IPS DF 6.9 (cell line): ENCODE measurements at places on chromosomes 16 and 17.

- H3K4me1 ChIP-seq = peaks cover 2% of the 10 kb centered on the region; the same call in 1 of the 2 replicates
- H3K4me3 ChIP-seq = no peak overlapping the region
- no peak overlapping the region for H3K27ac ChIP-seq
- no peaks in the 10 kb centered on the region for H3K27me3 ChIP-seq
- H3K36me3 ChIP-seq = no peaks in the 10 kb centered on the region
These were observed 15.9 kb upstream of the USP10 start for GRCh38 chr16:84683691-84684591.

DNA sequence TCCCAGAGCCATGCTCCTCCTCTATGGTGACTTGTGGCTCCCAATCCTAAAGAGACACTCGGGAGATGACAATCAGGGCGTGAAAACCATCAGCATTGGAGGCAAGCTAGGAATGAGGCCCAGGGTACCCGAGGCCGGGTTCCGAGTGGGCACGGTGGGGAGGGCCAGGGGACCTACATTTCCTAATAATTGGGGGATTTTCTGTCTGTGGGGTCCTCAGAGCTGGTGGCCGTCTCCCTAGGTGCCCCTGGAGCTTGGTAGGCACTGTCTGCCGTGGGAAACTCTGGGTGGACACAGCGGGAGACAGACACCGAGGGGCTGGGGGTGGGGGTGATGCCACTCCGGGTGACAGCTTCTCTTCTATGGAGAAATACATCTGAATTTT, 312.5 kb upstream of the TNRC6C start:
- no peaks in the 10 kb centered on the region; the same call in 1 of the 2 replicates for H3K4me1 ChIP-seq
- H3K36me3 ChIP-seq = no peaks in the 10 kb centered on the region
- no peaks in the 10 kb centered on the region for H3K27me3 ChIP-seq
- no peak overlapping the region for H3K27ac ChIP-seq

DNA sequence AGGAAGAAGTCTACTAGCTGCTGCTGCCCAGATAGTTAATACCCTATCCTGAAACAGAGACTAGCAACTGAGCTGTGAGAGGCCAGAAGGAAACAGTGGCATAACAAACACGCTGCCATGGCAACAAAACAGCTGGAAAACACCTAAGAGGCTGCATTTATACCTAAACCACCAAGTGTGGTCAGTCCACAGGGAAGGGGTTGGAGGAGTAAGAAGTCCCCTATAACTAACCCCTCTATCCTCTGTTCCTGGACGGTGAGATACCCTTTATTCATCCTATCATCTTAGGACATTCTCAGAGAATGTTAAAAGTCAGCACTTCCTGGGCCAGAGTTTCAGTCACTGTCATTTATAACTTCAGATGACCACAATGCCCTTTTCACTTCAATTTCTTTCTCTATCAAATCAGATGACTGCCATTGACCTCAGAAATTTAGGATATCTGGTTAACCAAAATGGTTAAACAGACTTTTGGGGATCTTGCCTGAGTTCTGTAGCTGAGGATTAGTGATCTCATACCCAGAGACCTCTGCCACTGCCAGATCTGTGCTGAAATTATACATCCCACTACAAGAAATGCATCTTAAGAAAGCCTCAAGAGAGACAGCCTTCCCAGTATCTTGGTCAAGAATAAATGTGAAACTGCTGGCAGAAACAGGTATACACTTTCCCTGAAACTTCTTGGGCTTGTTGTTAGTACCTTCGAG, 36.2 kb downstream of the STH start:
- H3K4me3 ChIP-seq = no peak overlapping the region
- H3K36me3 ChIP-seq = peaks cover 62% of the 10 kb centered on the region
- H3K27ac ChIP-seq = no peak overlapping the region
- H3K4me1 ChIP-seq = no peaks in the 10 kb centered on the region
- DNase-seq = no peak
- no peaks in the 10 kb centered on the region for H3K27me3 ChIP-seq

DNA sequence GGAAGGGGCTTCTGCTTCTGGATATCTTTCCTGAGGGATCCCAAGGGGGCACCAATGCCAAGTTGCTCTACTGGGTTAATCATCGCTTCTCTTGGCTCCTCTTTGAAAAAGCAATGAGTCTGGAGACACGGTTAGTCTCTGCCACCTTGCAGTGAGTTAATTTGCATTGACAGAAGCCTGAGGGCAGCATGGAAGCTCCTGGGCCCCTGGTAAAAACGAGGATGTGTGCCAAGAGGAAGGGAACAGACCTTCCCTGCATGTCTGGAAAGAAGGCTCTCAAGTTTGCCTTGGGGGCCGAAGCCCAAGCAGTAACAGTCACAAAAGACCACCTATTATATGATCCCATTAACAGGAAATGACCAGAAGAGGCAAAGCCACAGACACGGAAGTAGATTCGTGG, 86.7 kb downstream of the IRX5 start:
- no peak for DNase-seq
- H3K27ac ChIP-seq = no peak overlapping the region
- H3K4me3 ChIP-seq = no peak overlapping the region
- no peaks in the 10 kb centered on the region for H3K36me3 ChIP-seq

GRCh38 chr17:39781031-39781860, 43.5 kb downstream of the GRB7 start:
- H3K27me3 ChIP-seq = no peaks in the 10 kb centered on the region
- DNase-seq = no peak
- H3K4me1 ChIP-seq = no peaks in the 10 kb centered on the region
- no peaks in the 10 kb centered on the region for H3K36me3 ChIP-seq

DNA sequence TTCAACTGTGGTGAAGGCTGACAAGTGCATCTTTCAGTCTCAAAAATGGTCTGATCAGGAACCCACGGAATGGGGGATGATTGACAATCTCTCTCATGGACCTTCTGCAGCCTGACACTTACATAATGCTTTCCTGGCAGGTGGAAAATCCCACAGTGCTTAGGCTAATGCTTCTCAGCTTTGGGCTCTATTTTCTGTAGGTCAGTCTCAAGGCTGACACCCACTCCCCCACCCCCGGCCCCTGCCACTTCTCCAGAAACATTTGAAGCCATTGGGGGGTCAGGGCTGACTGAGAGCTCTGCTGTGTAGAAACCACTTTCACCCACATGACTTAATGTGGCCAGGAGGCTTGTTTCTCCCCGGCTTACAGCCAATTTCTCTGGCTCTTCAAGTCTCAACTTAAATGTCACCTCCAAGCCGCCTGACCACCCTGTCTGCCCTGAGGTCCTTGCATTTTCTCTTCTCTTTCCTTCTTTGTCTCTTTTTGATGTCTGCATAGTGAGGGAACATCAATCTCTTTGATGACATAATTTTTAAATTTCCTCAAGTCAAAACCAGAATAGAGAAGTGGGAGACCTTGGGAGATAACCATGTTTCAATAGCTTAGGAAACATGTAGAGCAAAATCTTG, 16.7 kb upstream of the IRF8 start:
- no peaks in the 10 kb centered on the region for H3K36me3 ChIP-seq
- no peak for DNase-seq
- no peaks in the 10 kb centered on the region for H3K4me1 ChIP-seq
- no peaks in the 10 kb centered on the region for H3K27me3 ChIP-seq
- H3K4me3 ChIP-seq = no peak overlapping the region

DNA sequence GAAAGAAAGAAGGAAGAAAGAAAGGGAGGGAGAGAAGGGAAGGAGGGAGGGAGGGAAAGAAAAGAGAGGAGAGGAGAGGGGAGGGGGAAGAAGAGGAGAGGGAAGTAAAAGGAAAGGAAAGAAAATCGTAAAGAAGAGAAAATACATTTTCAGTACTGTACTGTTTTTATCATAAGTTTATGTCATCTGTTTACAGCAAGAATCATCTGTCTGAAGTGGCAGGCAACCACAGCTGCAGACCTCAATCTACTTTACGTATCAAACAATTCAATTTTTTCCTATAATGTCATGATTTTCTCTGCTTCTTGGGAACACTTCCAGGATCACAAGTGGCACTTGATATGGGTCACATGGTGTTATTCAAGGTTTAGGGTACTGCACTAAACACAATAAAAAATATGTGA, 58.3 kb downstream of the USP32 start:
- H3K4me1 ChIP-seq = peaks cover 2% of the 10 kb centered on the region; the same call in 1 of the 2 replicates
- no peak overlapping the region for H3K27ac ChIP-seq
- H3K4me3 ChIP-seq = no peak overlapping the region
- DNase-seq = no peak
- H3K36me3 ChIP-seq = peaks cover 2% of the 10 kb centered on the region; the same call in 1 of the 2 replicates

GRCh38 chr17:79608624-79608959, 2.3 kb downstream of the RBFOX3 start:
- no peak overlapping the region for H3K4me3 ChIP-seq
- no peak for DNase-seq
- peaks cover 9% of the 10 kb centered on the region for H3K4me1 ChIP-seq

DNA sequence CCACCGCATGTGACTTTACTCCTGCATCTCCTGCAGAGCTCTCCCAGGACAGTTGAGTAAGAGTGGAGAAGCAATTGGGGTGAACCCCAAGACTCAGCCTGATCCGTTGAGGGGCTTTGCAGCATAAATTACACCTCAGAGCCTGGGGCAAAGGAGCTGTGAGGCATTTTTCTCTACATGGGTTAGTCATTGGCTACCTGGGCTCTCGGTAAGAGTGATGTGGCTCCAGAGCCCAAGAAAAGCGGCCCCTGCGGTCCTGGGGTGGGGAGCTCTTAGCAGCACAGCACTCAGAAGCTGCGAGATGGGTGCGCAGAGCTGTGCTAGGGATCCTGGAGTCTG, 40.4 kb upstream of the C16orf78 start:
- H3K4me3 ChIP-seq = no peak overlapping the region
- no peaks in the 10 kb centered on the region for H3K36me3 ChIP-seq
- H3K27me3 ChIP-seq = no peaks in the 10 kb centered on the region
- H3K4me1 ChIP-seq = no peaks in the 10 kb centered on the region

DNA sequence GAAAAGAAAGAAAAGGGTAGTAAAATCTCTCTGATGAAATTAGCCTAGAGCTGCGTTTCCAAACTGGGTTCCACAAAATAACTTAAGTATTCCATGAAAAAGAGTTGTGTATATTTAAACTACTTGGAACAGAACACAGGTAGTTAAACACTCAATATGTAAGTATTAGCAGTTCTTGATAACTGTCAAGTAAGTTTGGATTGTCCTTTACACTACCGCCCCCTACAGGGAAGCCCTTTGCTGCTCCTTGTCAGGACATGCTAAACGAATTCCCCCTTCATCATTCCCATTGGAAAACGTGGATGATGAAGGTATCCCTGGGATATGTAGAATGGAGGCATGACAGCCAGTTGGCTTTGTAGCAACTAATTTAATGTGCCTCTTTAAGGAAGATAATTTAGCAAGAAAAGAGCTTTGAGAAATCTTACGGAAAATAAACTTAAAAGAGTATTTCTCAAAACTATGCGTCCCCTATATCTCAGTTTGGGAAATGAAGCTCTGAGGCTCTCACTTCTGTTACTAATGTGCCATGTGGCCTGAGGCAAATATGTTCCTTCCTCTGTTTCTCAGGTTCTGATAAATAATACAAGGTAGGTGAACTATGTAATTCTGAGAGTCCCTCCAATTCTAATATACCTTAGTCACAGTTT, 18.8 kb downstream of the NCBP3 start:
- H3K4me1 ChIP-seq = no peaks in the 10 kb centered on the region
- H3K36me3 ChIP-seq = peaks cover 10% of the 10 kb centered on the region; the same call in 1 of the 2 replicates
- no peak overlapping the region for H3K4me3 ChIP-seq
- DNase-seq = peak; percentile 33
- H3K27ac ChIP-seq = no peak overlapping the region
- no peaks in the 10 kb centered on the region for H3K27me3 ChIP-seq

DNA sequence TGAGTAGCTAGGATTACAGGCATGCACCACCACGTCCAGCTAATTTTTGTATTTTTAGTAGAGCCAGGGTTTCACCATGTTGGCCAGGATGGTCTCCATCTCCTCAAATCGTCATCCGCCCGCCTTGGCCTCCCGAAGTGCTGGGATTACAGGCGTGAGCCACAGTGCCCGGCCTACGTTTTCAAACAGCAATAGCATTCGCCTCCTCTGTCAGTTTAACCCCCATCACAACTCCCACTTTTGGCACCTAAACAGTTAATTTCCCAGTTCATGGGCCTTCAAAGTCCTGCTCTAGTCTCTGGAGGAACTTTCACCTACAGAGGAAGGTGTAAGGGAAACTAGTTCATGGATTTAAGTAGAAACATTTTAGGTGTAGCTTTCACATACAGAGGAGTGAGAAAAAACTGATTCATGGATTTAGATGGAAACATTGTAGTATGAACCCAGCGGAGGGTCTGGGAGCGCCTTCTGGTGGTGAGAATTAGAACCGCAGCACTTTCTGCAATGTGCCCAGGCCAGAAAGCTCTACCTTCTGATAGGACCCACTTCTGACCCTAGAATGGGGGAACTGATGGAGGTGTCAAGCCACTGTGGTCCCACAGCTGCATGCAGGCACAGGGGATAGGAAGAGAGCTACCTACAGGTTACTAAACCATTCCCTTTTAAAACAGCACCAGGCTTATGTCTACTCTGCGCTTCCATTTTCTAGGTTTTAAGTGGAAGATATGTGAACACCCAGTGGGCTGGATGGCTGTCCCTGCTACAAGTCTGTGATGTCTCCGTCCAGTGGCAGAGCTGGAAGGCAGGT, 12.0 kb upstream of the MEOX1 start:
- no peak for DNase-seq
- H3K36me3 ChIP-seq = no peaks in the 10 kb centered on the region
- no peak overlapping the region for H3K4me3 ChIP-seq
- H3K27ac ChIP-seq = no peak overlapping the region
- no peaks in the 10 kb centered on the region for H3K27me3 ChIP-seq

GRCh38 chr16:4358831-4359561, 7.9 kb upstream of the PAM16 start:
- no peak for DNase-seq
- no peak overlapping the region for H3K27ac ChIP-seq
- H3K4me1 ChIP-seq = no peaks in the 10 kb centered on the region
- no peak overlapping the region for H3K4me3 ChIP-seq
- H3K36me3 ChIP-seq = no peaks in the 10 kb centered on the region
- H3K27me3 ChIP-seq = no peaks in the 10 kb centered on the region

DNA sequence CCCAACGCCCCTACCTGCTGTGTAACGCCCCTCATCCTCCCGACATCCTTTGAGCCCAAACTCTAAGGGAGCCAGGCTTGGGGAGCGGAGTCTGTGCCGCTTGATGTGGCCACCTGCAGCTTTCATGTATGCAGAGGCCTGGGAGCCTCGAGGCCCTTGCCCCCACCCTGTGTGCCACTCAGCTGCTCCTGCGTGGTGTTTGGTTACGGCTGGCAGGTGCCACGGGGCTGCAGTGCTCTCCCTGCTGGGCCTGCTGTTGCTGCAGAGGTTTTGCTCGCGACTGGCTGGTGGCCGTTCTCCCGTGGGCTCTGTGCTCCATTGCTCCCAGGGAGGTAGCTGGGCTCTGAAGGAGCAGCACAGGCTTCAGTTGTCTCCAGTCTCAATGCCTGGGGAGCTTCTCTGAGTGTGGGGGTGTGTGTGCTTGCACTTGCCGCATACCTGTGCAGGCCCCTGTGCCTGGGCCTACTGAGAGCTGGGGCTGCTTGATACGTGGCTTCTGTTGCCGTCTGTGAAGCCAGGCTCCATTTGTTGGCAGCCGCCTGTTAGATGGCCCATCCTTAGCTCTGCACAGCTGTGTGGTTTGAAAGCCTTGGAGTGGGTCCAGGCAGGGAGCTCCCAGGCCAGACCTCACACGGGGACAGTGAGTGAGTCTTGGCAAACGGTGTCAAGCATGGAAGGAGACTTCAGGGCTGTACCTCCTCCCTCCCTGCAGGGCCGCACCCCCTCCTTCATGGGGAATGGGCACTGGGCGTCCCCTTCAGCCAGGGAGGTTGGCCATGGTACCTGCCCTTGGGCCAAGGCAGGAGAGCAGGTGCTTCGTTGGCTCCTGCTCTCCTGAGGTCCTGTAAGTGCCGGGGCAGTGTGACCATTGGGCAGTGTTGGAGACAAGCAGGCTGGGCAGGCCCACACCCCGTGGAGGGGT, 47.2 kb downstream of the PDPK1 start:
- no peak overlapping the region for H3K27ac ChIP-seq
- H3K4me1 ChIP-seq = no peaks in the 10 kb centered on the region
- no peak overlapping the region for H3K4me3 ChIP-seq
- no peaks in the 10 kb centered on the region for H3K27me3 ChIP-seq
- peaks cover 9% of the 10 kb centered on the region for H3K36me3 ChIP-seq
- DNase-seq = no peak
